ENCODE measurements at places on chromosomes 16 and 17.

GRCh38 chr17:38338053-38338452, 5.7 kb downstream of the GPR179 start:
- DNase-seq = no peak

- no peak for DNase-seq
Measured at GRCh38 chr17:2681650-2682049, 29.9 kb downstream of the CLUH start.

GRCh38 chr16:81920498-81920897, 90.8 kb downstream of the SDR42E1 start:
- no peak for DNase-seq

DNA sequence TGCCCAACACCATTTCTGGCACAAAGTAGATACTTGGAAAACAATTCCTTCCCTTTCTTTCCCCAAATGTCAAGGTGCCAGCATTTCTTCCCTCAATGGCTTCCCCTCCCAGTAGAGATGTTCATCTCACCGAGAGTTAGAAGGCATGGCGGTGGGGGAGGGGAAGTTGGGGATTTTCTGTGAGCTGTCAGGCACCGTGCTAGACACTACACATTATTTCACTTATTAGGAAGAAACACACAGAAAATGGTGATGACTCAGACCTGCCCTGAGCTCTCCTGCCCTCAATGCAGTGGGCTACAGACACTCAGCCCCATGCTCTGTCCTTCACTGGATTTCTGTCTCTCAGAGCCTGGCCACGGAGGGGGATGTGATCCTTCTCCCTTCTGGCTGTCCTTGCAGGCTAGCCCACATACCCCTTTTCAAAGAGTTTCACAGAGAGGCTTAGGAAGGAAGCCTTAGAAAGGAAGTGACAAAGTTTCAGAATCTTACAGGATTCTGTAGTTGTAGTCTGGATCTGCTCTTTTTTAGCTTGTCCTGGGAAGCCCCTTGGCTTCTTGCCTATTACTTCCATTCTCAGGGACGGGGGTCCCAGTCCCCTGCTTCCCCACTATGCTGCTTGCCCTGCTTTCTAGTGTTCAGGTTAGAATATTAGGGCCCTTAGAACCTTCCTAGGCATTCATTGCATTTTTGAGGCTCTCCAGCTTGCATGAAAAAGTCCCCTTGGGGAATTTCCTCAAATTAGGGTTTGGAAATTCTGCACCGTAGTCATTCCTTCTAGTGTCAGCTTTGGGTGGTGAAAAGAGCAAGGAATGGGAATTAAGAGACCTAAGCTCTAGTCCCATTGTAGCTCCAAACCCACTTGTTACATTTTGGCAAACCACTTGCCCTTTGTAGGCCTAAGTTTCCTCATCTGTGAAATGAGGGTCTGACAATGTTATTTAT, 12.2 kb upstream of the CCL5 start:
- no peak for DNase-seq

DNA sequence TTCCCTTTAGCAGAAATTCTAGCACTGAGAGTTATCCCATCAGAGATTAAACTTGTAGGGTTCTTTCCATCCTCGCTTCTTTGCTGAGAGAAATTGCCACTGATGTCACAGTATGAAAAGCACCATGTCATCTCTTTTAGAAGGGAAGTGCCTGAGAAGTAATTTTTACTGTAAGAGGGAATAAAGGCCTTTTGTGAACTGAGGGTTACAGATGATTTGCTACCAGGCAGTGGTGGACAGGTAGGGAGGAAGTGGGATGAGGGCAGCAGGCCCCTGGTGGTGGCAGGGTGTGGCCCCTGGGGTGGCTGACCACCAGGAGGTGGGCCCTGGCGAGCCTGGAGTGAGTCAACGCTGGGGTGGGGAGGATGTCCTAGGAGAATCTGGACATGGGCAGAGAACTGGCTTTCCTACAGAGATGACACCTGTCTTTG, 6.4 kb upstream of the MILR1 start:
- DNase-seq = no peak

Measured in NCI-H748 treated with DMSO at 0.1 percent for 48 hours (cell line).